GOT3 (cell line): ENCODE measurements at places on chromosomes 12 and 14.

GRCh38 chr12:99386907-99387306, 260.6 kb upstream of the GARIN6 start:
- DNase-seq, result no peak

GRCh38 chr12:132430838-132431774, 58.8 kb upstream of the FBRSL1 start:
- no peak for DNase-seq

GRCh38 chr12:106227641-106228319, 20.0 kb downstream of the CKAP4 start:
- no peak for DNase-seq

GRCh38 chr12:44581642-44582242, 294.4 kb downstream of the NELL2 start:
- no peak for DNase-seq

DNA sequence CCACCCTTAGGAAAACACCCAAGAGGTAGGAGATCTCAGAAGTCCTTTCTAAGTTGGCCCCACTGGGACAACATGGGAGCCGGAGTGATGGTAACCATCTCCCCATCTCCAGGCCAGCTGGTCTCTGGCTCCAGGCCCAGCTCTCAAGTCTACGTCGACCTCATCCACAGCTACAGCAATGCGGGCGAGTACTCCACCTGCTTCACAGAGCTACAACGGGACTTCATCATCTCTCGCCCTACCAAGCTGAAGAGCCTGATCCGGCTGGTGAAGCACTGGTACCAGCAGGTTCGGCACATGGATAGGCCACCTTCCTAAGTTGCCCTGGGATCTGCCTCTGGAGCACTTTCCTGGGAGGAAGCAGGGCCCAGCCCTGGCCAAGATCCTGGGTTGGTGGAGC, 11.0 kb upstream of the OAS2 start:
- no peak for DNase-seq

GRCh38 chr12:72272091-72272661, at the start of gene TRHDE:
Gene TRHDE, plus strand, starts transcription at chr12:72272370. Its CDS starts 274 bp downstream, at chr12:72272644.
- DNase-seq, result no peak

GRCh38 chr14:96648506-96649326, 146.5 kb downstream of the PAPOLA start:
- no peak for DNase-seq

DNA sequence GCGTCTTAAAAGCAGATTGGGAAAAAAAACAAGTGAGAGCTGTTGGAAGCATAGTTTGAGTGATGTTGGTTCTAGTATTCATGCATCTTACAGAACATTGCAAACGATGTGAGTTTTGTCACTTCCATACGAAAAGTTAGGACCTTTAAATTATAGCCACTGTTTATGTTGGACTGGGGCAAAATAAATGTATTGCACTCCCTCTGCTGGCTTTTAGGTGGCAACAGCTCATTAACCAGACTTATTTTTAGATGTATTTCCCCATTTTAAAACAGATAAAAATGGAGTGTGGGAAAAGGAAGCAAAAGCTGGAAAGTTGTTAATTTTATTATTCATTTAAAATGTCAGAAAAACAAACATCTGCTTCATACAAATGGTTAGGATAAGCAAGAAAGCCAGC, 111.9 kb downstream of the LGR5 start:
- no peak for DNase-seq

GRCh38 chr12:93442411-93443340, 929 bp upstream of the UBE2N start:
- DNase-seq, result no peak

- no peak for DNase-seq
Measured at GRCh38 chr12:130868412-130868811, 3.5 kb upstream of the RAN start.
